ENCODE measurements at places on chromosomes 5 and 9.

DNA sequence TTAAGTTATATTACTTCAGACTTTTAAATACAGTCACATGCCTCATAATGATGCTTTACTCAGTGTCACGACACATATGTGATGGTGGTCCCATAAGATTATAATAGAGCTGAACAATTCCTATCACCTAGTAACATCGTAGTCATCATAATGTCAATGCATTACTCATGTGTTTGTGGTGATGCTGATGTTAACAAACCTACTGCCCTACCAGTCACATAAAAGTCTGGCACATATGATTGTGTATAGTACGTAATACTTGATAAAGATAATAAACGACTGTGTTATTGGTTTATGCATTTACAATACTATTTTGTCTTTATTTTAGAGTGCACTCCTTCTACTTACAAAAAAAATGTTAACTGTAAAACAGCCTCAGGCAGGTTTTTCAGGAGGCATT lies 103.7 kb downstream of the PAM start:
- no peak for DNase-seq

GRCh38 chr9:92988215-92988768 lies 41.0 kb downstream of the FGD3 start:
- no peak for DNase-seq

GRCh38 chr9:124774129-124774978 lies 2.6 kb upstream of the OLFML2A start:
- peak; percentile 92 for DNase-seq

GRCh38 chr9:26748449-26749058 lies 144.0 kb downstream of the CAAP1 start:
- DNase-seq, result no peak

- DNase-seq, result no peak
Observed at GRCh38 chr9:112378328-112379176, 1.4 kb upstream of the HSDL2 start.

DNA sequence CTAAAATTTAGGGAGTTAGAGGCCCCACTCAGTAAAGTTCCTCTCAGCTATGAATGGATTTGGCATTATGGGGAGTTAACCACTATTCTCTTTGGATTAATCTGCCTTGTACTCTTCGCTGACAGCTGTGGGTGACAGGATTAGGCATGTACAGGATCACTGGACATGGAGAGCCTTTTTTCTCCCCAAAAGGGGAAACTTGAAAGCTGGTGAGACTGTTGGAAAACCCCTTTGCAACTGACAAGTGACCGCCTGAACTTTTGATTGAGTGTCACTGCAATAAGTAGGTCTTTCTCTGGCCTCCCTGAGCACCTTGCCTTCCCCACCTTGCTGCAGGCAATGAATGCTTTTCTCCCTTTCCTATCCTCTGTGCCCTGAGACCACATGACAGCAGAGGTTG lies 68.3 kb downstream of the ERP44 start:
- no peak for DNase-seq

DNA sequence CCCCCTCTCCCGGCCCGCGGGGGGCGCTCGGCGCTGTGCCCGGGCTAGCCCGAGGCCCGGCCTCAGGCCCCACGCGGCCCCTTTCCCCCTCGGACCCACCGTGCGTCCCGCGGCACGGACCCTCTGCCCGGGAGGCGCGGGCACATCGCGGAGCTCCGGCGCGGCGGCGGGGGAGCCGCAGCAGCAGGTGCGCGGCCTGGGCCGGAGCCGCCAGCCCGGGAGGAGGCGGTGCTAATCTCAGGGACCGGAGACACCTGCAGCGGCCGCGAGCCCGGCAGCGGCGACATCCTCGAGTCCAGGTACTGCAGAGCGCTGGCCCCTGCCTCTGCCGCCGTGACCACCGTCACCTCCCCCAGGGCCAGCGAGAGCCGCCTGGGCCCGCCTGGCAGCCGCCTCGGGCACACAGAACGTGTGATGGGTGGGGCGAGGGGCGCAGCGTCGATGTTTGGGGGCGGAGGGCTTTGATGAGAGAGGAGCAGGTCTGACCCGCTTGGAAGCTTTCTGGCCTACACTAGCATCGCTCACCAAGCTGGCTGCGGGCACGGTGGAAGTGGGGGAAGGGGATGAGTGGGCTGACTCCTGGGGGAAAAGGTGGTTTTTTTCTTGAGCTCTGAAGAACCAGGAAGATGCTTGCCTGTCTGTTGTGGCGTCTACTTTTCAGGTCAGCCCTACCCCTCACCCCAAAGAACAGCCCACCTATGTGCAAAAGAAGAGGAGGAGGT lies 524 bp downstream of the CYFIP2 start:
- peak; percentile 71 for DNase-seq
